ENCODE measurements at places on chromosomes 4 and X. TPM values are rescaled to one million over a fixed set of nuclear protein-coding genes. Genes with fewer than 3 reads are reported as not detected.

Gene EVC
- 21.7 TPM for polyA plus RNA-seq

- no peak for DNase-seq
Observed at GRCh38 chrX:4239650-4240540, 526.4 kb upstream of the PRKX start.

DNA sequence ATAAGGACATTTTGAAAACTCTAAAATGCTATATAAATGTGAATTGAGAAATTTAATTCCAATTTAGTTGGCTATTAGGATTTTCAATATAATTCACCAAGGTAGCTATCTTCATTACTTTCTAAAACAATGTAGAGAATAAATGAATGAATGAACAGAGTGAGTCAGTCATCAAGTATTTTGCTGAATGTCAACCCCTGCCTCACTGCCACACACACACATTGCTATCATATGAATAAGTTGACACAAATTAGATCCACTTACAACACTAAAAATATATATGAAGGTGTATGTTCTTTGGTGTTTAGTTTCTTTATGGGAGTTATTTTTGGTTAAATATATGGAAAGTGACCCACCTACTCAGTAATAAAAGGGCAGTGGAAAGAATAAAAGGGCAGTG, 141.4 kb upstream of the SMIM10 start:
- DNase-seq = no peak

DNA sequence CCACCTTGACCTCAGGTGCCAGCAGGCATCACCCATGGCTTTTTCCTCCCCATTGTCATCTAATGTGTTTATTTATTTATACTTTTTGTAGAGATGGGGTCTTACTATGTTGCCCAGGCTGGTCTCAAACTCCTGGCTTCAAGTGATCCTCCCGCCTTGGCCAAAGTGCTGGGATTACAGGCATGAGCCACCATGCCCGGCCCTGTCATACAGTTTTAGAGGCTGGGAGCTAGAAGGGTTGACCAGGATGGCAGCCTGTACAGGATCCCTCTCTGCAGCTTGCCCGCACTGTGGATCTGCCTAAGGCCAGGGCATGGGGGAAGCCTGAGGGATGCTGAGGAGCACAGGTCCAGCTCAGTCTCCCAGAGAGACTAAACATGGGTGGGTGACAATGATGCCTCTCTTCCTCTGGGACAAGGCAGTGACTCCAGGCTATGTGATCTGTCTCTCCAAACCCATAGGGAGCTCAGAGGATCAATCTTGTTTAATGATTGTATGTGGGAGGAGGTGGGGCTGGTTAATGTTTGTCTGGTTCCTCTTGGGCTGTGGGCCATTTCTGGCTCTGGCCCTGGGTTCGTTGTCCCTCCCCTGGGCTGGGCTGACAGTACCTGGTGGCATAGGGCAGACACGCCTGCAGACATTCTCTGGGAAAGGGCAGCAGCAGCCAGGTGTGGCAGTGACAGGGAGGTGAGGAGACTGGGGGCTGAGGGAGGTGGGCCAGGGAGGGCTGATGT, 8.3 kb upstream of the GJB1 start:
- no peak for DNase-seq

DNA sequence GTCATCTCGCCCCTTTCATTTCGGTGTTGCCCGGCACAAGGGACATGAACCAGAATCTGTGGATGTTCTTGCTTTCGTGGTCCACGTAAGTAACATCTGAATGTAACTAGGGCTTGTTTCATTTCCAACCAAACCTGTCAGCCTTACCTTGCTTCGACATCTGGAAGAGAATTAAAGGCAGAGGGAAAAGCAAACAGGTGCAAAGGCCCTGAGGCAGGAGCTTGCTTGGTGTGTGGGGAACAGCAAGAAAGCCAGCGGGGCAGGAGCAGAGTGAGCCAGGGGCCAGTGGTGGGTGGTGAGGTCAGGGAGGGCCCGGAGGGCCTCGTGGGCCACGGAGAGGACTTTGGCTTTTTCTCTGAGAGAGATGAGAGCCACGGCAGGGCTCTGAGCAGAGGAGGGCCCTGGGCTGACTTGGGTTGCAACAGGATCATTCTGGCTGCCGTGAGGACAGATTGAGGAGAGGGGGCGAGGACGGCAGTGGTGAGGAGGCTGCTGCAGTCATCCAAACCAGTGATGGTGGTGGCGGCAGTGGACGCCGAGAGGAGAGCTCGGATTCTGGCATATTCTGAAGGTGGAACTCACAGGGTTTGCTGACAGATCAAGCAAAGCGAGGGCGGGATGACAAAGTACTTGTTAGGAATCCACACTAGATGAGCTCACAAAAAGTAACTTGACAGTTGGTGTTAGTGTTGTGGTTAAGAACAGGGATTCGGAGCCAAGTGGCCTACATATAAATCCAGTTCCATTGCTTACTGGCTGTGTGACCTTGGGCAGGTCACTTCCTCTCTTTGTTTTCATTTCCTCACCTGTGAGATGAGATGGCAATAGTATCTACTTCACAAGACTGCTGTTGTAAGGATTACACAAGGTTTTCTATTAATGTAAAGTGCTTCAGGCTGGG, 6.8 kb upstream of the WDR13 start:
- DNase-seq = no peak

All from muscle of back (tissue), 13 donors.